ENCODE measurements at places on chromosomes 13 and 19.

- no peak for DNase-seq
Measured at GRCh38 chr19:58555920-58556621, 1.2 kb upstream of the CHMP2A start.

DNA sequence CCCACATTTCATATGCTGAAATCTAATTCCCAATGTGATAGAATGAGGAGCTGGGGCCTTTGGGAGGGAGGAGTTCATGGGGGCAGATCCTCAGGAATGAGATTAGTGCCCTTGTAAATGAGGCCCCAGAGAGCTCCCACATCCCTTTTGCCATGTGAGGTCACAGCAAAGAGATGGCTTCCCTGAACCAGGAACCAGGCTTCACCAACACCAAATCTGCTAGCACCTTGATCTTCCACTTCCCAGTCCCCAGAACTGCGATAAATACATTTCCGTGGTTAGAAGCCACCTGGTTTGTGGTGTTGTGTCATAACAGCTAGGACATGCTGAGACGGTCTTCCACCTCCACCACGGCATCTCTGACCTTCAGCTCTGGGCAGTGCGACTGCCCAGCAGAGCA, 62.1 kb downstream of the ING1 start:
- DNase-seq: no peak

DNA sequence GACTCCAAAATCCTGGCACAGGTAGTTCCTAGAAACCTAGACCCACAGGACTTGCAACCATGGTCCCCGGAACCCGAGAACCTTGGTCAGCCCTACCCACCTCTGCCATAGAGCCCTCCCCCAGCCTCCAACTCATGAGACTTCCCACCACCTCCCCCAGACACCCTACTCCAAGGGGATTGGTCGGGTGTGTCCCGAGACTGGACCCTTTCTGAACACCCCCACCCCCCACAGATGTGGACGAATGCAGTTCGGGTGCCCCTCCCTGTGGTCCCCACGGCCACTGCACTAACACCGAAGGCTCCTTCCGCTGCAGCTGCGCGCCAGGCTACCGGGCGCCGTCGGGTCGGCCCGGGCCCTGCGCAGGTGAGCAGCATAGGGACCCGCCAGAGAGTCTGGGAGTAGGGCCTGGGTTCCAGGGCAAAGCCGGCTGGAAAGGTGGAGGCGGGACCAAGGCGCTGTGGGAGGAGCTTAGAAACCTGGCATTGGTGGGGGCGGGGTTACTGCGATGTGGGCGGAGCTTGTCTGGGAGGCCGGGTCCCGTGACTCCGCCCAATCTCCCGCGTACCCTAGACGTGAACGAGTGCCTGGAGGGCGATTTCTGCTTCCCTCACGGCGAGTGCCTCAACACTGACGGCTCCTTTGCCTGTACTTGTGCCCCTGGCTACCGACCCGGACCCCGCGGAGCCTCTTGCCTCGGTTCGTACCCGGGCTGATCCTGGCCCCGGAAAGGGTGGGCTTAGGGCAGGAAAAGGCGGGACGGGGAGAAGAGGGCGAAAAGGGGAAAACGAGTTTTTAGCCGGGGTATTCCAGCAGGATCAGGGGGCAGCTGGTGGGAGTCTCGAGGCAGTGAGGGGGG, 11.9 kb downstream of the LTBP4 start:
- peak; percentile 51 for DNase-seq

- no peak for DNase-seq
Measured at GRCh38 chr19:37593996-37594303, 642 bp downstream of the ZNF571 start.

DNA sequence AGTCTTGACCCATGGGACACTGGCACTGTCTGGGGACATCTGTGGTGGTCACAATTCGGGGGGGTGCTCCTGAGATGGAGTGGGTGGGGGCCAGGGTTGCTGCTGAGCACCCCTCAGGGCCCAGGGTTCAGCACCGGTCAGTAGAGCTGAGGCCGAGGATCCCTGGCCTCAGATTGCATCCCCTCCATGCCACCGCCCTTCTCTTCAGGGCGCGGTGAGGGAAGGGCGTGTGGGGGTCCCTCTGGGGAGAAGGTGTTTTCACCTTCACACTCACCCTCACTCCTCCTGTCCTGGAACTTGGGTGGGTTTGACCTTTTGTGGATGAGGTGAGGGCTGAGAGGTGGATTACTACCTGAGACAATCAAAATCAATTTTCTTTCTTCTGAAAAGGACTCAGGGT, 13.5 kb downstream of the GNA11 start:
- no peak for DNase-seq

DNA sequence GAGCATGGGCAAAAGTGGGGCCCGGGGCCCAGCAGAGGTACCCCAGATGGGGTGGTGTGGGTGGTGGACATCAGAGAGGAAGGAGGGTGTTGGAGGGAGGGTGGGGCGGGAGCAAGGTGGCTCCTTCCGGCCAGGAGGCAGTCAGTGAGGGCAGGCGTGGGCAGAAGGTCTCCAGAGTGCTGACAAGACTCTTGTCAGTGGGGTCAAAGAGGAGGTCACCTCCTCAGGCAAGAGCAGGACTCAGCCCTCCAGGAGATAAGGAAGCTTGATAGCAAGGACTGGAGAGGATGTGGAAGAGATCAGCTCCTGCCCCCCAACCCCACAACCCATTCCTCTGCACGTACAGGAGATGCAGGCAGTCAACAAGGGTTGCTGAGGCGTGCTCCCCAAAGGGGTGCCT, 9.8 kb downstream of the GJA3 start:
- no peak for DNase-seq

DNA sequence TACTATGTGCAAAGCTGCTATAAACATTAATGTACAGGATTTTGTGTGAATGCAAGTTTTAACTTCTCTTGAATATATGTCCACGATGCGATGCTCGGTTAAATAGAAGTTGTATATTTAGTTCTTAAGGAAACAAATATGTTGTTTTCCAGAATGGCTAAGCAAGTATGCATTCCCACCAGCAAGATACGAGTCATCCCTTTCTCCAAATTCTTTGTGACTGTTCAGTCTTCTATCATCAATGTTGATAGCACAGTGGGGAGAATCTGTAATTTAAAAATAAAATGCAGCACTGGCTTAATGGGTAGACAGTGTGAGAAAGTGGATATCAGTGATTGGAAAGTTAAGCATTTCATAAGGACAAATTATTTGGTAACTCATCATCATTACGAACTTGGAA, 1340.8 kb downstream of the PCDH9 start:
- no peak for DNase-seq

DNA sequence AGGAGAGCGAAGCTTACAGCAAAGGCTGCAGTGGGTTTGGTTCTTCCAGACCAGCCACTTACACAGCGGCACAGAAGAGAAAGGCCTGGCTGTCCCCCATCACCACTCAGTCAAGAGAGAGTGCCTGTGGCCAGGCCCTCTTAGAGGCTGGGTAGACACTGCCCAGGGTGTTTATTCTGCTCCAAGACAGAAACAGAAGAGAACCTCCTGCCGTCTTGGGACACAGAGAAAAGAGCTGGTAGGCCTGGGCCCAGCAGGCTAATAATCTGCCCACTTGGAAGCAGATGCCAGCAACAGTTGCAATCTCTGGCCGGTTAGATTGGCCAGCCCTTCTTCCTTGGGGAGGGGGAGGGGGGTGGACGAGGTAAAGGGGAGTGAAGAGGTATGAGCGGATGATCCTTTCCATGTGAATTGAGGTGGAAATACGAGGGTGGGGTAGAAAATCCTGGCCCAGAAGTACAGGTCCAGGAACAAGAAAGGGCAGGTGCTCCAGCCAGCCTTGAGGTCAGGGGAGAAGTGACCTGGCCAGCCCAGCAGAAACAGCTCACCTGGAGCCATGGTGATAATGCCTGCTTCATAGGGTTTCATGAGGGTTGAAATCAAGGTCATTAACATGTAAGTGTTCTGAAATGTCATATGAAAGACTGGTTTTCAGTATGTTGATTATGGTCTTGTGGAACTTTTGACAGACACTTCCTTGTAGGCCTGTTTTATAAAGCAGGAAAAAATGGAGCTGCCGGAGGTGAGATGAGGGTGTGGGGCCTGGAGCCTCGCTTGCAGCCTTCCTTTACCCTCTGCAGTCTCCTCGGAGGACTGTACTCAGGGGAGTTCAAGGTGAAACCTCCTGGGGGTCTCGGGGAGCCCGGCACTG, 116.9 kb downstream of the SIPA1L3 start:
- DNase-seq: no peak

GRCh38 chr19:48614436-48615230, at the start of gene FAM83E:
Gene FAM83E (minus strand): TSS chr19:48615076. CDS start chr19:48613372, 1,704 bp downstream.
- no peak for DNase-seq

DNA sequence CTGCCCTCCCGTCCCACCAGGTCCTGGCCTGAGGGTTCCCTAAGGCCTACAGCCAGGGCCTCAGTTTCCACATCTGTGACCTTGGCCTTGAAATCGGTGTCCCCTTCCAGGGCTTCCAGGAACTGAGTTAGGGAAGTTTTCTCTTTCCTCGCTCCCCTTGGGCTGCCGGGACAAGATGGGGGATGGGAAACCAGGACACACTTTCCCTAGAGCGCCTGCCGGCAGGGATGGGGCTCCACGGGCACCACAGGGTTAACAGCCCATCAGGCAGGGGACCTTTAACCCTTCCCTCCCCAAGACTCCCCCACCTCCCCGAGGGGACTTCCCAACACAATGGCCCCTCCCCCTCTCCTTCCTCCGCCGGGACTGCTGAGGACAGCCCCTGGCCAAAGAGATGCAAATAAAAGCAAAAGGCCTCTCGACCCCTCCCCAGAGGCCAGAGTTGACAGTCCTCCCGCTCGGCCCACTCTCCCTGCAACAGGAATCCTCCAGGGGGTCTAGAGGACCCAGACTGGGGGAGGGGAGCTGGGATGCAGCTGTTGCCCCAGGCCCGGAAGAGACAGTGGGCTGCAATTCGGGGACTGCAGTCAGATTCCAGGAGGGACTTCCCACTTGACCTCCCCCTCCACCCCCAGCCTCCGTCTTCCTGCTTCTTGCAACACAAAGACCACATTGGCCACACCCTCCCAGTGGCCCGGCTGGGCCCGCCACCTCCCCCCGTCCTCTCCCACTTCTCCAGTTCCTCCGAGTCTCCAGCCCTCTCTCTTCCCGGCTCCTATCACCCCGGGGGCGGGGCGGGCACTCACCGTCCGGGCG, 3.4 kb downstream of the BBC3 start:
- DNase-seq: no peak

GRCh38 chr19:36128392-36128736, 11.5 kb upstream of the CAPNS1 start:
- DNase-seq: no peak

DNA sequence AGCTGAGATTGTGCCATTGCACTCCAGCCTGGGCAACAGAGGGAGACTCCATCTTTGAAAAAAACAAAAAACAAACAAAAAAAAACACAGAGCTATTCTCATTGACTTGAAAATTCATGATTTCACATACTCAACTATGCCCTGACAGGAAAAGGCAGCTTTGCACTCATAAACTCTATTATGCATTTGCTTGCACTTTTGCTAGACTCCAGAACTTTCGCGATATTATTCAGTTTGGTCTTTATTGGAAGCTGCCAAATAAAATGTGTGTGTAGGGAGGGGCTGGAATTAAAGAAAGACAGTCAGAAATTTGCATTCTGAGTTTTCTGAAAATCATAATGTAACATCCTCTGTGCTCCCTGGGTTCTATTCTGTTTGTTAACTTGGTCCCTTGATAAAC, 635.1 kb upstream of the KLF12 start:
- DNase-seq: no peak

- DNase-seq: no peak
Measured at GRCh38 chr19:42697884-42698283, 42.4 kb downstream of the PSG3 start.
